Stimulated activated naive B cell treated with anti-CD40 and anti-IgM and Interleukin-4, amounts not matched to agents 10 μg/mL and 1 μg/mL and 100 μg/mL, for 72 hours (primary cell): ENCODE measurements at places on chromosomes 5 and 9.

GRCh38 chr5:52388349-52388748, 399.4 kb upstream of the ITGA1 start:
- DNase-seq: no peak

DNA sequence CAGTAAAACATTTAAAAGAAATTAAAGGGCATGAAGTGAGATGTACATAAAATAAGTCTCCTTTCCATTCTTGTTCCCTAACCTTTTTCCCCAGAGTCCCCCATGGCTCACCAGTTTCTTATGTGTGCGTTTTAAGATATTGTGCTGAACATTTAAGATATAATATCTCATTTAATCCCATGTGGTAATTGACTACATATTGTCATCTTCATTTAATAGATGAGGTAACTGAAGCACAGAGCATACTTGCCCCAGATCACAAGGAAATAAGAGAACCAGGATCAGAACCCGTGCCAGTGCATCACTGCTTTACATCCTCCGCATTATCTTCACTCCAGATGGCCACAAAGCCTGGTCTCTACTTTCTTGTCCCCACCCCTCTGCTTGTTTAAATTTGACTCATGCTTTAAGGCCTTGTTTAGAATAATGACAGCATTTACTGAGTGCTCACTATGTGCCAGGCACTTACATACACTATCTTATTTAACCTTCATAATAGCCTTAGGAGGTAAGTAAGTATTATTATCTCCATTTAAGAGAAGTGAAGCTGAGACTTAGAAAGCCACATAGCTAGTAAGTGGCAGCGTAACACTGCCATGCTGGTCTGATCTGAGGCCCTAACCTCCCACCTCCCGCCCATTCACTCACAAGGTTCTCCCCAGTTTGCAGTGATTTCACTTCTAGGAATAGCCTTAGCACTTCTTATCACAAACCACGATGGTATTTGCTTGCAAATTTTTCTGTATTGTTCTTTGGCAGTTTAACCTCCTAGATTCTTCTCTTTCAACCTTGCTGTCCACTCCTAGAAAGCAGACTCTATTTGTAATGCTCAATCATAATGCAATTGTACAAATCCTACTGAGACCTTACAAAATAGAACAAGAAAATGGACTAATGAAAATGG, 78.4 kb upstream of the IL6ST start:
- DNase-seq: no peak

- no peak for DNase-seq
Observed at GRCh38 chr5:14017904-14018303, 73.4 kb upstream of the DNAH5 start.

DNA sequence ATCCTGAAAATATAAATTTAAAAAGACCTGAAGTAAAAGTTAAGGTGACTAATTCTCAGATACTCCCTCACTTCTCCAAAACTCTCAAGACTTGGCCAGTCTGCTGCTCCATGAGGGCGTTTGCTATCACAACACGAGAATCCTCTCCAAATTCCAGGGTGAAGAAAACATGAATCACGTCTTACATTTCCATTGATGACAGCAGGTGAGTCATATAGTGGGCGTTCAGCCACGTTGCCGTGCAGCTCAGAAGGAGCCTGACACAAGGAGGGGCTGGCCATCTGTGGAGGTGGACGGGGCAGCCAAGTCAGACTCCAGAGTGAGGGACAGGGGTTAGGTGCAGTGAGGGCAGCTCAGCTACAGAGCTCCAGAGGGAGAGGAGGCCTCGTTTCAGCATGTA, 555.1 kb upstream of the ADAMTS16 start:
- no peak for DNase-seq

DNA sequence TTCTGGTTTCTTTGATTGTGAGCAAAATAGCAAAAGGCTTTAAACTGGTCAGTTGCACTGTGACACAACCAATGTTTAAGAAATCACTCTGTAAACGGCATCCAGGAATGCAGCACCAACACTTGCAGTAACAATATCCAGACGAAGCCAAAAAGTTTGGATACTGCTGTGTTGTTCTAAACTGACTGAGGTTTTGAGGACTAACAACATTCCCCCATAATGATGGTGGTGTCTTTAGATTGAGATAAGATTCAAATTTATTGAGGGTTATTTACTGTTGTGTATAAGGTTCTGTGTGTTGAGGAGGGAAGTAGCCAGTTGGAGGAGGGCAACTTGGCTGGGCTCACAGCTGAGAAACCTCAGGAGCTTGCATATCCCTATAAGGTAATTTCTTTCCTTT, 353.6 kb downstream of the BNC2 start:
- DNase-seq: no peak

- DNase-seq: no peak
Observed at GRCh38 chr5:134568761-134569695, 43.6 kb downstream of the JADE2 start.

DNA sequence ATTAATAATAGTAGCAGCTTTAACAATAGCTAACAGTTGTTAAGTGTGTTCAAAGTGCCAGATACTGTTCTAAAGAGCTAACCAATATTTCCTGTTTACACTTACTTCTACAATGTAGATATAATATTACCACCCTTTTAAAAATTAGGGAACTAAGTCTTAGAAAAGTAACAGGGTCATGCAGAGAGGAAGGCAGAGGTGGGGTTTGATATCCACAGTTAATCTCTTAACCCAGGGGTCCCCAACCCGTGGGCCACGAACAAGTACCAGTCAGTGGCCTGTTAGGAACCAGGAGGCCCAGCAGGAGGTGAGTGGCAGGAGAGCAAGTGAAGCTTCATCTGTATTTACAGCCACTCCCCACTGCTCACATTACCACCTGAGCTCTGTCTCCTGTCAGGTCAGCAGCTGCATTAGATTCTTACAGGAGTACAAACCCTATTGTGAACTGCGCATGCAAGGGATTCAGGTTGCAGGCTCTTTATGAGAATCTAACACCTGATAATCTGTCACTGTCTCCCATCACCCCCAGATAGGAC, 89.1 kb downstream of the ACTL7B start:
- DNase-seq: no peak

- DNase-seq: no peak
Observed at GRCh38 chr5:173451651-173452050, 123.4 kb upstream of the STC2 start.

GRCh38 chr5:42109006-42109572, 184.0 kb downstream of the FBXO4 start:
- DNase-seq: no peak

DNA sequence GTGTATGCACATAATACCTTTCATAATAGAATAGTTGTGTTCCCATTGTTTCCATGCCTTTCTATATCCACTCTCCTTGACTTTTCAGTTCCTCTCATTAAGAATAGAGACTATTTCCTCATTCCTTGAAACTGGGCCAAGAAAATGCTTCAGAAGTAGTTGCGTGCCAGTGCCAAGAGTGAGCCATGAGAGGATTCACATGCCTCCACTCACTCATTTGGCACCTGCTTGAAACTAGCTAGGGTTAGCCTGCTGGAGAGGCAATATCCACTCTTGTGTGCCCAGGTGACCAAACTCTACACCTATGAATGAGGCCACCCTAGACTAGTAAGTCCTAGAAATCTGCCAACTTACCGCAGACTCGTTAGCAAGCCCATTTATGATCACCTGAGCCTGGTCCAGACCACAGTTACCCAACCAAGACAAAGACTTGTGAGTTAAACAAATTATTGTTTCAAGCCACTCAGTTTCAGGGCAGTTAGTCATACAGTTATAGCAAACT, 276.3 kb downstream of the EPB41L4A start:
- DNase-seq: no peak

GRCh38 chr5:147017191-147017590, 138.6 kb upstream of the PPP2R2B start:
- DNase-seq: no peak

DNA sequence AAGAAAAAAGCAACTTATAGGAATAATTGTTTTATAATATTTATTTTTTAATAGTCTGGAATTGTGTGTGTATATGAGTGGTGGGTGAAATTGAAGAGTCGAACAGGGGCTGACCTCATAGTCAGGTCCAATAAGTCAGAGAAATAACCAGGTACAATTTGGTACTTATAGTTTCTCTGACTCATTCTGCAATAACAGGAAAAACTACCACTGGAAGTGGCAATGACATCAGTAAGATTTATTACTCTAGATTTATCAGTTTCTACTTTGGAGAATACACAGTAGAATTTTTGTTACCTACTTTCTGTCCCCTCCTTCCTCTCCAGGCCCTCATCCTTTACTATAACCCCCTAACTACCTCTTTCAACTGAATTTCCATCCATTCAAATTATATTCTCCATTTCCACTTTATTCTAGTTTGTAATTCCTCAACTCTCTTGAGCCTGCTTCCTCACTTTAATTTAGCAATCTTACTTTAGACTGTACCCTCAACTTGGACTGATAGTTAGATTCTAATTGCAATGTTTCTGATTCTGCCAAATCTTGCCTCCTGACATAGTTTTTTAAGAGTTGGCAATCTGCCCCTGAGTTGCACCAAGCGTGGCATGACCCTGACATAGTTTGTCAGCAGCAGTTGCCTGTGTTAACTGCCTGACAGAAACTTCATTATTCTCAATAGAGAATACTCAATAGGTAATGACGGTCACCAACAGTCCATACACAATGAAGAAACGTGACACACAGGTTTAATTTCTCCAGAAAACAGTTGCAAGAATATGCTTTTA, 475.3 kb upstream of the RIOK2 start:
- DNase-seq: no peak

DNA sequence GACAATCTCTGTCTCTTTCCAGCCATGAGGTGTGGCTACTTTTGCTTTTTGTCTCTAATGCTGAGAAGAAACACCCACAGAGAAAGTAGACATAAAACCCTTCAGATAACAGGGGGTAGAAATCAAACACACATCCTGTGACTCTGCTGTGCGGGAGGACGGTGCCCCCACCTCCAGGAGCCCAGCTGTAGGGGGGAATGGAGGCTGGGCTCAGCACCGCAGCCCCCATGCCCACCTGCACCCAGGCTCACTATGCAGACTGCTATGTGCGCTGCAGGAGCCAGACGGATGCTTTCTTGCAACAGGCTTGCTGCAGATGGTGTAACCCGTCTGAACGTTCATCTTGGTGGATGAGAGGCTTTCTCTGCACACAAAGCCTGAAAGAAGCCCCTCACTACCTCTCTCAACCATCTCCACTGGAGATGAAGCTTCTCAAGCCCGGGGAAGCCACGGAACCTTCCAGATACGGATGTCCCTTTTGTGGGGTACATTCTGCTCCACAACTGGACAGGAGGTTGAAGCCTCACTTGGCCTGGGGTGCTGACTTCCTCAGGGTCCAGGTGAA, 207.2 kb downstream of the GADD45G start:
- no peak for DNase-seq

DNA sequence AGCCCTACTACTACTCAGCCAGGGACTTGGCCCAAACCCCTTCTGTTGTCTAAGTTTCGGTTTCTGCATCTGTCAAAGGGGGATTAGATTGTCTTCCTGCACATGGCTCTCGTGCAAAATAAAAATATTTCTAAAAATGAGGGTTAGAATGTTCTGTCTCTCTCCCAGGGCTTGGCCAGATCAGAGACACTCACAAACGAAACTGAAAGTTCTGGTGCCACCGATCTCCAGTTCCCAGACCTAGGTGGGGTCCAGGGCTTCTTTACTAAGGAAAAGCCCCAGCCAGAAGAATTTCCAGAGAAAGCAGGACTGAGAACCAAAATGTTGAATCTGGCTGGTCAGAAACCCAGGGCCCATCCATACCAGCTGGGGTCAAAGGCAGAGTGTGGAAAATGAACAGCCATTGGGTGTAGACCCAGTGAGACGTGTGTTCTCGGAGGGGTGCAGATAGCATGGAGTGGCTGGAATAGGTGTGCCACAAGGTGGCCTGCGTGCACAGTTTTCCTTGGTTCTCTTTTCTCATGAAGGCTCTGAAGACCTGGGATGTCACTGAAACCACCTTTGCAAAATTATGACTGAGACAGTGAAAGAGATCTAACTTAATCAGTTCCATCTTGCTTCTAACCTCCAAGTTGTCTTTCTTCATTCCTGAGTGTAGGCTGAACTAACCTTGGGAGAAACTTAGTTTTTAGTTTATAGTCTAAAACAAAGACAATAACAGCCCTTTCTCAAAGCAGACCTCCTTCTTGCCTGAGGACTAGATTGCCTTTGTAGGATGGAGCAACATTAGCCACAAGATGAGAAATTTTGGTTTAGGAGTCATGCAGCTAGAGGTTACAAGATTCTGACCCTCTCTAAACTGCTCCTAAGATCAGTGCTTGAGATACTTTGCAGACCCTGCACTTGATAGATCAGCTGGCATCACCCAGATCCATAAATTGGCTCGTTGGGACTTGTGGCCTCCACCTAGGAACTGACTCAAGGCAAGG, 2.3 kb upstream of the SLC23A1 start:
- DNase-seq: no peak

GRCh38 chr5:55712023-55712859, at the start of gene SLC38A9:
Gene SLC38A9 (minus strand): TSS chr5:55712324. CDS start chr5:55697958, 14,366 bp downstream.
- DNase-seq: peak; percentile 88

DNA sequence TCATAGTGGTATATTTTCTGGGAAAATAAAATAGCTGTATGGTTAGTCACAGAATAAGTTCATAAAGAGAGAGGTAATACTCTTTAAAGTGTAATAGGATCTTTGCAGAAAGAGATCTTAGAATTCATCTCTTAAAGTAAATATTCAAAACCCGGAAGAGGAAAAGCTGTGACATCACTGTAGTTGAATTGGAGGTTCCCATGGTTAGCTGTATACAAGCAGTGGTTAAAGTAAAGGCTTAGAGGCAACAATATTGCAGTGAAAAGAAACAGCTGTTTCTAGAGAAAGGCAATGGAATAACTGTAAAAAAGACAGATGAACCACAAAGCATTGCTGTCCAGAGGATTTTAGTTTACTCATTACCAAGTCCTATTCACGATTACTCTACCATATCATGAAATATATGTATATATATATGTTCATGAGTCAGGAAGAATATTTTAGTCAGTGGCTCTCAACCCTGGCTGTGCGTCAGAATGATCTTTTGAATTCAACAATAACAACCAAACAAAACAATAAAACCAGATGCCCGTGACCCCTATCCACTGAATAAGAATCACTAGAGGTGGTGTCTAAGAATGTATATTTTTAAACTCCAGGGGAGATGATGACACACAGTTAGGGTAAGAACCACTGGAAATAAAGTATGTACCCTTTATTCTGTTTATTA, 4.7 kb downstream of the ERCC6L2 start:
- no peak for DNase-seq

DNA sequence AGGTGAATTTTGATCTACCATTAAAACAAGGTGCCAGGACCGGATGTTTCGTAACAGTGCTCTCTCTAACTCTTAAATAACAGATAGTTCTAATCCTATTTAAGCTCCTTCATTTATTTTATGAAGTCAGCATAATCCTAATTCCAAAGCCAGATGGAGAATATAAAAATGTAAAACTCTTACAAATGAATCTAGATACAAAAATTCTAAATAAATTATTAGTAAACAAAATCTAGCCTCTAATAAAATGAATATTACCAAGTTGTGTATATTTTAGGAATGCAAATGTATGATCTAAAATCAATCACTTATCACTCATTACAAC, 32.4 kb upstream of the IL33 start:
- no peak for DNase-seq

- no peak for DNase-seq
Observed at GRCh38 chr5:15524712-15525111, 24.7 kb downstream of the FBXL7 start.

GRCh38 chr5:163569284-163569683, 63.9 kb downstream of the MAT2B start:
- no peak for DNase-seq

- no peak for DNase-seq
Observed at GRCh38 chr5:135140446-135141204, 106.6 kb upstream of the PITX1 start.
